ENCODE measurements at places on chromosomes 4 and X.

DNA sequence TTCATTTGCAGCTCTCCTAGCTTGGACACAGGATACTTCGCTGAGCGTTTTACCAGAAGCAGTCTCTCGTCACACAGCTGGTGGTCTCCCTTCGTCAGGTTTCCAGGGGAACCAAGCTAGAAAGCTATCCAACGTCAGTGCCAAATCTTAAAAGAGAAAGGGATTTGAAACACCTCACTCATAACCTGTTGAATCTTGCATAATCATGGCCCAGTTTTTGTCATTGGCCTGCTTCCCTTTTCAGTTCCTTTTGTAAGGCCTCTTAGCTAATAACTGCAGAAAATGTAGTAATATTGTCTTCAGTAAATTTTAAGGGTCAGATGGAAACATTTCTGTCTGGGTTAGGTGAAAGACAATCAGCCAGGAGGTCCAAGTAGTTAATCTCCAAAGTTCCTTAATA is 22.0 kb downstream of the RAB39B start:
- DNase-seq = no peak

GRCh38 chr4:173752610-173753230 is 222.7 kb upstream of the HAND2 start:
- DNase-seq = no peak

- no peak for DNase-seq
Measured at GRCh38 chr4:148539387-148539786, 97.2 kb upstream of the NR3C2 start.

GRCh38 chrX:49951524-49952193 is 29.3 kb downstream of the CLCN5 start:
- DNase-seq = no peak

GRCh38 chrX:71542411-71542810 is 9.5 kb downstream of the OGT start:
- DNase-seq = no peak

- DNase-seq = no peak
Measured at GRCh38 chr4:127250577-127250976, 382.2 kb upstream of the INTU start.

- DNase-seq = no peak
Measured at GRCh38 chr4:126526335-126526734, 1106.4 kb upstream of the INTU start.

DNA sequence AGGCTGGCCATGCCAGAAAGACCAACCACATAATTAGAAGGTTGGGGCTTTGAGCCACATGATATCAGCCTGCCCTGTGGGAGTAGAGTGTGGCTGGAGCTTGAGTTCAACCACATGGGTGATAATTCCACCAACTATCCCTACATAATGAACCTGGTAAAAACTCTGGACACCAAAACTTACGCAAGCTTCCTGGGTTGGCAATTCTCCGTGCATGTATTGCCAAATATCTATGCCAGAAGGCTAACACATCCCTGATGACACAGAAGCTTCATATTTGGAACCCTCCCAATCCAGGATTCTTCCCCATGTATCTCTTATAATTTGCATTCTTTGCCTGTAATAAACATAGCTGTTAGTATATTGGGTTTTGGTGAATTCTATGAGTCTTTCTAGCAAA is 68.2 kb downstream of the FUNDC1 start:
- no peak for DNase-seq

- peak; percentile 20 for DNase-seq
Measured at GRCh38 chrX:149950681-149951080, 12.4 kb upstream of the EOLA2 start.

- no peak for DNase-seq
Measured at GRCh38 chr4:17561195-17561909, 15.6 kb upstream of the LAP3 start.

- DNase-seq = no peak
Measured at GRCh38 chr4:79046016-79046592, 106.9 kb upstream of the PAQR3 start.

DNA sequence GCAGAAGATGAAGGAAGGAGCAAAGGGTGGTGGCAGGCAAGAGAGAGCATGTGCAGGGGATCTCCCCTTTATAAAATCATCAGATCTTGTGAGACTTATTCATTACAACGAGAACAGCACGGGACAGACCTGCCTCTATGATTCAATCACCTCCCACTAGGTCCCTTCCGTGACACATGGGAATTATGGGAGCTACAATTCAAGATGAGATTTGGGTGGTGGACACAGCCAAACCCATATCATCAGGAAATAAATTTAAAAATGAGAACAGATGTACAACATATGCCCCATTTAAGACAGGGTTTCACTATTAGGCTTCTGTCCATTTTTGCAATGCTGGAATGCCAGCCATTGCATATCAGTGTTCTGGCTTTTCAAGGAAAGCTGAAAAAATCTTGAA is 346.7 kb upstream of the SLIT2 start:
- no peak for DNase-seq

GRCh38 chr4:80713409-80713808 is 317.1 kb upstream of the BMP3 start:
- no peak for DNase-seq

DNA sequence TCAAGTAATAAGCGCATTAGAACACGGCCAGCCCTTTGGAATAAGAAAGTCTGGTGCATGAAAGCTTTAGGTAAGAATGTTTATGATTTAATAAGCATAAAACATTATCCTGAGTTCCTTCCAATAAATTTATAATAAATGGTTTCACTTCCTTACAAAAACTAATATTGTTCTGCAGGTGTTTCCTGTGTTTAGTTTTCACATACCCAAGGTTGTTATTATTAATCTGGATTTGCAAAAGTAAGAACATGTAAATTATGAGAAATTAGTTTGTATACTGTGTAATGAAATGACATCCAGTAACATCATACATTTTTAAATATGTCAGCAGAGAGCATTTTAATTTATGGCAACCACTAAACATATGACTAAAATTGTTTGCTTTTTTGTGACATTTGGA is 72.1 kb downstream of the BANK1 start:
- DNase-seq = no peak

GRCh38 chr4:169716677-169717076 is 41.1 kb downstream of the HPF1 start:
- DNase-seq = no peak

GRCh38 chr4:80448056-80448455 is 112.5 kb downstream of the CFAP299 start:
- no peak for DNase-seq

GRCh38 chr4:172982151-172982590 is 186.4 kb upstream of the GALNT7 start:
- DNase-seq = no peak

DNA sequence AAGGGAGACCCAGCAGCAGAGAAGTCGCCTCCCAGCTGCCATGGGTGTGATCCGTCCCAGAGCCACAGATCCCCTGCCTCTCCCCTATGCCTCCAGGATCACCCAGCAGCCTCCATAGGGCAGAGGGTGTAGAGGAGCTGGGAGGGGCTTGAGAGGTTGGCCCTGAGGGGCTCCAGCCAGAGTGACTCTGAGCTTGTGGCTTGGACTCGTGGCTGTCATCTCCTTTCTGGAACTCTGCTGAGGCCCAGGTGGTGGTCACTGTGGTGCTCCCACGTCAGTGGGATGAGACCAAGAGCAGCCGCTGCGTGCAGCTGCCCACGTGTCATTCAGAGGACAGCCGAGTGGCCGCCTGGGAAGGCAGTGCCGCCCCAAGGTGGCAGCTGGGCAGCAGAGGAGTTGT is 4.2 kb downstream of the TACC3 start:
- no peak for DNase-seq

- no peak for DNase-seq
Measured at GRCh38 chr4:57104706-57105560, 5.3 kb downstream of the IGFBP7 start.

Data from pons (tissue), 1 donor.